HL-60 (cell line): ENCODE measurements at places on chromosomes 2 and 18.
A peak's percentile ranks its signal among the peaks of the same experiment; 100 is the strongest.

DNA sequence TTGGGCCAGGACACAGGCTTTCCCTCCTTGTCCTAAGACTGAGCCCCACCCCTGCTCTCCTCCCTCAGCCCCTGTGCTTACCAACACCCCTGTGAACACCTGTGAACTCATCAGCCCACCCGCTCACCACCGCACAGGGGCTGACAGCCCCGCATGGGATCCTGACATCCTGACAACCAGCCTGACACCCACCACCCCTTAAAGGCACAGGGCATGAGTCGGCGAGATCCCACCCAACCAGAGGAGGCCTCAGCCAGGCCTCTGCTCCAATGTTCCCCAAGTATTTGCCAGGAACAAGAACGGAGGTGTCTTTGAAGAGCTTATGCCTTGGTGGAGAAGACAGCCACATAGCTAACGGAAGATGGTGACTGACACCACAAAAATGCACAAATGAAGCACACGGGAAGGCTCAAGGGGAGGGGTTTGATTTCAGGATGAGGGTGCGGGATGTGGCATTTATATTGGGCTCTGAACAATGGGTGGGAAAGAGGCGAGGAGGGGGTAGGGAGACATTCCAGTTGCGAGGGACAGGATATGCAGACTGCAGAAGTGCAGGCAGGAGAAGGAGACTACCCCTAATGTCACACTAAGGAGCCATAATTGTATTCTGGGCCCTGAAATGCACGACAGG, 11.0 kb downstream of the RAB11FIP5 start:
- no peak for DNase-seq

DNA sequence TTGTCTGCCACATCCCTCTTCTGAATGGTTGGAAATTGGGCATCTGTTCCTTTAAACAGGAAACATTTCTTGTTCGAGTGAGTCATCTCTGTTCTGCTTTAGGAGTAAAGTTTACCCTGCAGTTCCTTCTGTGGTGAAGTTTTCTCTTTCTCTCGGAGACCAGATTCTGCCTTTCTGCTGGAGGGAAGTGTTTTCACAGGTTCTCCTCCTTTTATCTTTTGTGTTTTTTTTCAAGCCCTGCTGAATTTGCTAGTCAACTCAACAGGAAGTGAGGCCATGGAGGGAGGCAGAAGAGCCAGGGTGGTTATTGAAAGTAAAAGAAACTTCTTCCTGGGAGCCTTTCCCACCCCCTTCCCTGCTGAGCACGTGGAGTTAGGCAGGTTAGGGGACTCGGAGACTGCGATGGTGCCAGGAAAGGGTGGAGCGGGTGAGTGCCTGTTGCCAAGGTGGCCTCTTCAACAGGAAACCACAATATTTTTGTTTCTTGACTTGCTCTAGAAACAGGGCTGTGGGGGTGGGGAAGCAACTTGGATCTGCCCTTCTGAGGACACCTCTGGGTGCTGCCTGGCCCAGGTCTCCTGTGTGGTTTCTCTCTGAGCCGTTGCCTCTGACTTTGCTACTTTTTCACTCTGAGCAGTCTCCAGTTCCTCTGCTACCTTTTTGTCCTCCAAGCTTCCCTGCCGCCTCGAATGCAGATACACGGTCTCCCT, 2.2 kb upstream of the CASP8 start:
- peak; percentile 86 for DNase-seq

- DNase-seq = no peak
Observed at GRCh38 chr2:233011268-233011650, 1.8 kb downstream of the NGEF start.

GRCh38 chr2:26574900-26575560, 66.1 kb downstream of the CIB4 start:
- no peak for DNase-seq

GRCh38 chr2:16617282-16618266, 48.1 kb downstream of the CYRIA start:
- DNase-seq = no peak

- DNase-seq = no peak
Observed at GRCh38 chr18:48896326-48896874, 54.4 kb downstream of the SMAD7 start.

DNA sequence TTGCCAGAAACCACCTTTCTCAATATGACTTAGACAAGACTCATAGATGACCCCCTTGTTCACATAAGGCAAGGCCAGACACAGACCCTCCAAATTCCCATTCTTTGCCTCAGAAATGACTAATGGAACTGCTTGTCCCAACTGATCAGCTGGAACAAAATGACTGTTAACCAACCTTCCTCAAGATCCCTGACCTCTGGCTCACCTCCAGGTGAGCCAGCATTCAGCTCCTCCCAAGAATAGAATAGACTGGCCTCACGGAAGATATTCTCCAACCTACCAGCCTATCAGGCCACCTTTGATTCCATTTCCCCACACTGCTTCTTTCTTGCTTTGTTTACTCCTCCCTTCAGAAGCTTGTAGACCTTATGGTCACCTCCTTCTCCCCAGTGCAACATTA, 195.7 kb upstream of the VWC2L start:
- no peak for DNase-seq

- DNase-seq = no peak
Observed at GRCh38 chr2:172095905-172096625, 6.6 kb downstream of the DLX2 start.

DNA sequence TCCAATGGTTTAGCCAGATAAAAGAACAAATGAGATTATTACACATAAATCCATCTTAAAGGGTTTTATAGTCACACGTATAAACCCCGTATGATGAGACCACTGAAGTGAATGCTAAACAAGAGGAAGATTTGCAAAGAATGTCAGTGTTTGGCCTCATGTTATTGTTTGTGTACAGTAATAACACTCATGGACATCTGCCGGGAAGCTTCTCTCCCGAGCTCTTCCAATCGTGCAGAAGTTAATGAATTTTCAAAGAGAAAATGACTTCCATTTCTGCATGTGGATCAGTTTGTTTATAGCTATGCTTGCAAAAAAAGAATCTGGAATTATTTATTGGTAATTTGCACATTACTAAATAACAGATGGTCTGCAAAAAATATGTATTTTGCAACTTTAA, 88.5 kb upstream of the APCDD1 start:
- no peak for DNase-seq

DNA sequence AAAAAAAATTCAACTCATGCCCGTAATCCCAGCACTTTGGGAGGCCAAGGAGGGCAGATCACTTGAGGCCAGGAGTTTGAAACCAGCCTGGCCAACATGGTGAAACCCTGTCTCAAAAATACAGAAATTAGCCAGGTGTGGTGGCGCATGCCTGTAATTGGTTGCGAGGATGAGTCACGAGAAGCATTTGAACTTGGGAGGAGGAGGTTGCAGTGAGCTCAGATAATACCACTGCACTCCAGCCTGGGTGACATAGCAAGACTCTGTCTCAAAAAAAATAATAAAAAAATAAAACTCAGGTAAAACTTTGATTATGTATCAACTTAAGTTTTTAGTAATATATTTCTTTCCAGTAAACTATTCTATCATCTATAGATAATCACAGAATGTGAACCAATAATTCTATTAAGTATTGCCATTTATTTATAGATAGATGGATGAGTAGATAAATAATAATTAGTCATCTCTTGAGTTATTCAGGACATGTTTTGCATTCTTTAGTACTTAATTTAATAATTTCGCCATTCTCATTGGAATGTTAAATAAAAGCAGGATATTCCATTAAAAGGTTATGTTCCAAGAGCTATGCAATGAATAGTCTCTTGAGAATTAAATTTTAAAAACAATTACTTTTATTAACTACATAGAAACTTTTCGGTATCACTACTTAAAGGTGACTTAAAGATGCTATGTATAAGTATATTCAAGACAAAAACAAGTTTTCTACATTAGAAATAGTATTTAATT, 48.7 kb downstream of the WDPCP start:
- no peak for DNase-seq

GRCh38 chr2:134671513-134671912, 47.3 kb downstream of the TMEM163 start:
- no peak for DNase-seq
